IPS-NIHi11 (cell line): ENCODE measurements at places on chromosomes 12 and 14.

DNA sequence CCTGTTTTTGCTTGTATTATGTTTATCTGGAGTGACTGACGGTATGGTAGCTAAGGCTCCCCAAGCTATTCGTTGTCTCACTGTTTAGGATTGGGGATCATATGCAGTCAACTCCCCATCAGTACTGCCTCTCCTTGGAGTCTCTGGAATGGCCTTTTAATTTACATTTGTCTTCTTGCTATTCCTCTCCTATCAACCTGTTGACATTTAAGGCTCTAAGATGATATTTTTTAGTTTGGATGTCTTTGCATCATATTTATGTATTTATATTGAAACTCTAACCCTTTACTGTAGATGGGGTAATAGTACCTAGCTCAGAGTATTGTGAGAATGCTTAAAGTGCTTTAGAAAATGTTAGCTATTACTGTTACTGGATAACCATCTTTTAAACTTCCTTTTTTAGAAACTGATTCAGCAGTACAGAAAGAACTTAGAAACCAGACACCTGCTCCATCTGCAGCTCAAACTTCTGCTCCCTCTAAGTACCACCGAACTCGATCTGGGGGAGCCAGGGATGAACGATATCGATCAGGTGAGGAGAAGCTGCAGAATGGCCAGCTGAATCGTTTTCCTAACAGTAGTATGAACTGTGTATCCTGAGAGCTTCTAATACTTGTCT is 123.5 kb upstream of the ATF1 start:
- DNase-seq: no peak

DNA sequence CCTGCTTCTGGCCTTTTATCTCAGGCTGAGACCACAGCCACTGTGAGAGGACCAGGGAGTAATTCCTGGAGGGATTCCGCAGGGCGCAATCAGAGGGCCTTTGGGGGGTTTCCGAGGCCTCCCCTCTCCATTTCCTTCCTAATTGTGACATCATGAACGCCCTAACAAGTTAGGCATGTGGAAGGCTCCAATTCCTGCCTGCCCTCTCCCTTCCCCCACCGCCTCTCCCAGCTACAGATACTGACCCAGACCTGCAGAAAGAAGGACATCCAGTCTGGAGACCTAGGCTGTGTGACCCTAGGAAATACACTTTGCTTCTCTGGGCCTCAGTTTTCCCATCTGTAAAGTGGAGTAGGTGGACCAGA is 637.9 kb downstream of the MED13L start:
- DNase-seq: no peak

GRCh38 chr12:90896164-90896563 is 58.8 kb downstream of the CCER1 start:
- no peak for DNase-seq

DNA sequence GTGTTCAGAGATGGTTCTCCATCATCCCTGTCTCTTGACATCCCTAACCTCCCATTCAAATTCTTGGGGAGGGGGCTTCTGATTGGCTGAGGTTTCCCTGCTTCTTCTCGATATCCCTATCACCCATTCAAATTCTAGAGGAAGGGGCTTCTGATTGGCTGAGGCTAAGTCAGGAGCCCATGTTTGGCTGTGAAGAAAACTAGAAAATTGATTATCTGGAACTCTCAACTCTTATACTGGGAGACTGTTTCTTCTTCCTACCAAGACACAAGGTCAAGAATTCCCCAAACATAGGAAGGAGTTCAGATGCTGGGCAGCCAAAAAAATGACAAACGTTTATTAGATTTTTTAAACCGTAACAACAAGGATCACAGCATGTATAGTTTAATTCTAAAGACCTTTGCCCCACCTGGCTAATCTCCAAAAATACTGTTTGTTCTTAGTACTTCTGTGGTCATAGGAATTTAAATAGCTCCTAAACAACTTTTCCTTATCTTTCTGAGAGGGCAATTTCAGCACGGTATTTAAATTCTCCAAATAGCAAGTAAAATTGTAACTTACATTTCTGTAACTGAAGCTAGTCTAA is 26.4 kb downstream of the SPIC start:
- DNase-seq: no peak

- DNase-seq: no peak
These were observed 4.9 kb downstream of the AACS start for GRCh38 chr12:125070112-125070511.

DNA sequence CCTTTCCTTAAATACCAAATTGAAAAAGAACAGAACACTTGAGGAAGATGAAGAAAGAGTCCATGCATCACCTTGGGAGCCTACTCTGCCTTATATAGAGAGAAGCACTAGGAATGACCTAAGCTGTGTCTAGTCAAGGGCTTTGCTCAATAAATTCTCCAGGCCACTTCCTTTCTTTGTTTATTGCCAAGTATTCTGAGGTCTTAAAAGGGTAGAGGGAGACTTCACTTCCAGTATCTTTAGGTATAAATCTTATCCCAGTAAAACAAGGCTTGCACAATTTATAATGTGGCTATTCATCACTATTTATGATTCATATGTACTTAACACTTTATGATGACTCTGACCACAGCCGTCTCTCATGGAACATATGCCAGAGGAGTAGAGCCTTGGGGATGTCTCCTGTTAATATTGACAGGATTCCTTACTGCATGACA is 85.1 kb upstream of the ARHGAP5 start:
- no peak for DNase-seq

DNA sequence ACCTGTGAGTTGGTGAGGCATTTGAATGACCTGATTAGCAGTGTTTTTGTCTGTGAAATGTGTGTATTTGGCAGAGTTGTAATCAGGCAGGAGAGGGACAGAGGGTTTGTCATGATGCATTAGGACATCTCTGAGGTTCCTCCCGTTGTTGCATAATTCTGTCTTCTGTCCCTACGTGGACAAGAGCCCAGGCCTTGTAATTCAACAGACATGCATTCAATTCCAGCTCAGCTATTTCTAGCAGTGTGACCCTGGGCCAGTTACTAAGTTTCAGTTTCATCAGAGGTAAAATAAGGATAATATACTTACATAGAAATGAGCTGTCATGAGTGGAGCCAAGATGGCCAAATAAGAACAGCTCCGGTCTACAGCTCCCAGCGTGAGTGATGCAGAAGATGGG is 208.6 kb downstream of the SLC38A4 start:
- no peak for DNase-seq

DNA sequence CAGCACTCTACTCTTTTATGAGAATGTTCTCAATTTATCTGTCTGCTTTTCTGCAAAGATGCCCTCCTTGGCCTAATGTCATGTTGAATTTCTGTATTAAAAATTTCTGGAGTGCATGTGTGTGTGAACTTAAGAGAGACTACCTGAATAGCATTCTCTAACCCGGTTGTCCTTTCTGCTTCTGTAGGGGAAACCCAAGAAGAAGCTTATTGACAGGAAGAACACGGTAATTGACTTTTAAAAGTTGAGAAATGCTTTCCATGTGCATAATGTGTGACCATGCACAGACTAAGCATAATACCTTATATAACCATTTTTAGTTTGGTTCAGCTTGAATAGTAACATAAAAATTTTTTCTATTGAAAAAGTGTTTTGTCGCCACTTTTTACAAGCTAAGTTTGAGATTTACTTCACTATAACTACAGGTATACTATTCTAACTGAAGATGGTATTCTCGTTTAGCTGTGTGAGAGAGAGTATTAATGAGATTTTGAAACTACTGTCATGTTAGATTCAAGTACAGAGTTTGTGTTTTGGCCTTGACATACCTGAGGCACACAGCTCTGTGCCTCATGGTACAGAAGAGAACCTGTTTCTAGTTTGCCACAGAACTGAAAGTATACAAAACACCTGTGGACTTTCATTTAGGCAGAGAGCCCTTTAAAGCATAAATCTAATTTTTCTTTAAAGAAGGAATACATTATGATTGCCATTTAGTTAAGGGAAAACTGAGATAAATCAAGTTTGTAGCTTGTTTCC is 96.8 kb downstream of the TTLL5 start:
- no peak for DNase-seq

DNA sequence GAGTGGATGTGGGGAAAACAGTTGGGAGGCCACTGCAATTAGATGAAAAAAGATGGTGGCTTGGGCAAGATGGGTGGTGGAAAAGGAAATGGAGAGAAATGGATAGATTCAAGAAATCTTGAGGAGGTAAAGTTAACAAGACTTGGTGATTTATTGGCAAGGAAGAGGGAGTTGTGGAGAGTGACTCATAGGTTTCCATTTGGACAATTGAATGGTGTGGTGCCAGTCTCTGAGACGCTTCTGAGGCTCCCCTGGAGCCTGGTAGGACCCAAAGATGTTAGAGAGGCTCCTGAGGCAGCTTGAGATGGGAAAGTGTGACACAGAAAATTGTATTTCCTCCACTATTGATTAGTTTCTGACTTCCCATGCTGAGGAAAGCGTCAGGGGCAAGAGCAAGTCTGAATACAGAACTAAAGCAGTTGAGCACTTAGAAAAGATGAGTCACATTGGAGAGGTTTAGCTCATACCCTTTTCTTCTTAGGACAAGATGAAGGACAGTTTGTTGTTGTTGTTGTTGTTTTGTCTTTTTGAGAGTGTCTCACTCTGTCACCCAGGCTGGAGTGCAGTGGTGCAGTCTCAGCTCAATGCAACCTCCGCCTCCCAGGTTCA is 4.5 kb downstream of the PRPF40B start:
- no peak for DNase-seq

- DNase-seq: peak; percentile 97
These were observed at the start of gene FERMT2 for GRCh38 chr14:52950898-52951680. FERMT2 (minus strand) TSS chr14:52951050; CDS start chr14:52950568, 482 bp downstream.

DNA sequence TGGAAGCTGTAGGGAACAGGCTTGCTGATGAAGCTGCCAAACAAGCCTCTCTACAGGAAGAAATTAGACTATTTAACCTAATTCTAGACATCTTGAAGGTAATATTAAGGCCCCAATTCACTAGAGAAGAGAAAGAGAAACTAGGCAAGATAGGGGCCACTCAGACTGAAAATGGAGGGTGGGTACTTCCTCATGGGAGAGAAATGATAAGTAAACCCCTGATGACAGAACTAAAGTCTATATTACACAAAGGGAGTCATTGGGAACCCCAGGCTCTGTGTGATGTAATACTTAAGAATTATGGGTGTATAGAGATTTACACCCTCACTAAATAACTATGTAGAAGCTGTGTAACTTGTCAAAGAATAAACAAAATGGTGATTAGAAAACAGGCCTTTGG is 64.3 kb downstream of the APOBEC1 start:
- no peak for DNase-seq

DNA sequence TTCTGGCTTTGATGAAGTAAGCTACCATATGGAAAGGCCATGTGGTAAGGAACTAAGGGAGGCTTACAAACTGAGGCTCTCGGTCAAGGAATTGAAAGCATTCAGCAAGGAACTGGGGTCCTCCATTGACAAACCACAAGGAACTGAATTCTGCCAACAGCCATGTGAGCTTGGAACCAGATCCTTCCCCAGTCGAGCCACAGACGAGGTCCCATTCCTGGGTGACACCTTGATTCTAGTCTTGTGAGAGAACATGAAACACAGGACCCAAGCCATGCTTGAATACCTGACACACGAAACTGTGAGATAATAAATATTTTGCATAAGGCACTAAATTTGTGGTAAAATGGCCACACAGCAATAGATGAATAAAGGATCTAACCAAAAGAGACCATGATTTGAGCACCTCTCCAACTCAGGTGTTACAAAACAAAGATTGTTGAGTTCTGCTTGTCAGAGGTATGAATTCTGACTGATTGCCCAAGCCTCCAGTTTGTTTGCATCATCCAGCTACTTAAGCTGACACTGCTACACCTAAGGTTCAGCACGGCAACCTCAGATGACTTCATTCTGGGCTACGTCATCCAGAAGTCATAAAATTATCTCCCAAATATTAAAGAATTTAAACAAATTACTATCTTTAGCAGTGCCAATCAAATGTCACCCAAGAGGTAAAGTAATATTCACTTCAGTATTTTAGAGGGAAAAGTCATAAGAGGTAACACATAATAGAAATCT is 59.4 kb downstream of the GARIN6 start:
- DNase-seq: no peak

DNA sequence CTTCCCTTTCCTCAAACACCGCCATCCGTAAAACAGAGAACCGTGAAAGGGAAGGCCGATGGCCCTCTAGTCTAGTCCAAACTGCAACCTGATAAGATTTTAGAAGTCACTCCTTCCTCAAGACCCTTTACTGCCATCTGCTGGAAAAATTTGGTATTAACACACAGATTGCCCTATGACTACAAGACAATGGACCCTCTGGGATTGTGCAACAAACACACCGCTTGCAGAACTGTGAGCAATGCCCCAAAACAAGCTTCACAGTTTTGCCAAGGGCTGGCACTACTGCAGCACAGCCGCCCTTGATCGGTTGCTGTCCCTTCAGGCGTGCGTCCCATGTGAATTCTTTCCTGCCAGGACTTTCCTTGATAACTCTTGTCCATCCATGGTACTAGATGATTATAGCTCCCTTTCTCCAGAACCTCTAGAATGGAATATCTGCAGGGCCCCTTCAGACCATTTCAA is 23.1 kb downstream of the LLPH start:
- DNase-seq: peak; percentile 86

DNA sequence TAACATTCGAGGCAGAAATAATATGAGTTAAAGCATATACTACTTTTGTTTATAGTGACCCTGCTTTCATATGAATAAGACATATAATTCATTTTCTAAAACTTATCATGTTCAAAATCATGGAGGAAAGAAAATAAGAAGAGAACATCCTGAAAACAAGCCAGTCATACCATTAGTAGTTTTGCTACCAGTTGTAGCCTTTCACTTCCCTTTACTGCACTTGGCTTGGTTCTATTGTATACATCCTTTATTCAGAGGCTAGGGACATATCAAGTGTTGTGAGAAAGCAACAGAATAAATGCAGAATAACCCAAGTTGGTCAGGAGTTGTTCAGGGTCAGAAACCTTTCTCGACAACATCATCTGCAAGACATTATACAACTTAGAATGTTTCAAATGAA is 598.7 kb downstream of the SOX5 start:
- no peak for DNase-seq

GRCh38 chr12:132015686-132016430 is 66.1 kb downstream of the EP400 start:
- DNase-seq: no peak

GRCh38 chr14:53668897-53669296 is 287.7 kb downstream of the BMP4 start:
- no peak for DNase-seq

DNA sequence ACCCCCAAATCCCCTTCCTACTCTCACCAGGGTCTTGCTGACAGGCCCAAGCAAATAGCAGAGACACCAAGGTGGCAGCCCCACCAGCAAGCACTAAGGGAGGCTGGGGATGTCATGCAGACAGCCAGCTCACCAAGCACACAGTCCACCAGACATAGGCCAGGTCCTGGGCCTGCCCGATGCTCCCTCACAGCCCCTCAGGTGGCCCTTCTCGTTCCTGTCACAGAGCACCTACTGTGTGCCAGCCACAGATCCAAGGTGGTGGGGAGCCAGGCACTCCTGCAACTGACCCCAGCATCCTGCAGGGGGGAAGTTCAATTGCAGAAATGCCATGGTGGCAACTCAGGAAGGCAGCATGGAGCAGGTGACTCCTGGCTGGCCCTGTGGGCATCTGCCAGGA is 60.5 kb upstream of the PNMA1 start:
- no peak for DNase-seq

DNA sequence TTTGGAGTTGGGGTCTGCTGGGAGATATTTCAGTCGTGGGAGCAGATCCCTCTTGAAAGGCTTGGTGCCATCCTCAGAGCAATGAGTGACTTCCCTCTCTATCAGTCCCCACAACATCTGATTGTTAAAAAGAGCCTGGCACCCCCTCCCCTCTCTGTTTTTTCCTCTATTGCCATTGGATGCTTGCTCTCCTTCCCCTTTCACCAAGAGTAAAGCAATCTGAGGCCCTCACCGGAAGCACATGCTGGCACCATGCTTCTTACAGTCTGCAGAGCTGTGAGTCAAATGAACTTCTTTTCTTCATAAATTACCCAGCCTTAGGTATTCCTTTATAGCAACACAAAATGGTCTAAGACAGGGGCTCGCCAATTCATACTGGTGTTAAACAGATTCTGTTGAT is 99.1 kb upstream of the CCND2 start:
- no peak for DNase-seq
